Naive B cell (primary cell): ENCODE measurements at places on chromosomes 7 and 10. TPM values are rescaled to one million over a fixed set of nuclear protein-coding genes. Genes with fewer than 3 reads are reported as not detected.

- H3K36me3 ChIP-seq = peaks cover 8% of the 10 kb centered on the region
- no peak for DNase-seq
- peaks cover 25% of the 10 kb centered on the region for H3K4me1 ChIP-seq
- H3K4me3 ChIP-seq = no peak overlapping the region
- no peak overlapping the region for H3K27ac ChIP-seq
Observed at GRCh38 chr7:36966636-36967035, 242.3 kb upstream of the AOAH start.

DNA sequence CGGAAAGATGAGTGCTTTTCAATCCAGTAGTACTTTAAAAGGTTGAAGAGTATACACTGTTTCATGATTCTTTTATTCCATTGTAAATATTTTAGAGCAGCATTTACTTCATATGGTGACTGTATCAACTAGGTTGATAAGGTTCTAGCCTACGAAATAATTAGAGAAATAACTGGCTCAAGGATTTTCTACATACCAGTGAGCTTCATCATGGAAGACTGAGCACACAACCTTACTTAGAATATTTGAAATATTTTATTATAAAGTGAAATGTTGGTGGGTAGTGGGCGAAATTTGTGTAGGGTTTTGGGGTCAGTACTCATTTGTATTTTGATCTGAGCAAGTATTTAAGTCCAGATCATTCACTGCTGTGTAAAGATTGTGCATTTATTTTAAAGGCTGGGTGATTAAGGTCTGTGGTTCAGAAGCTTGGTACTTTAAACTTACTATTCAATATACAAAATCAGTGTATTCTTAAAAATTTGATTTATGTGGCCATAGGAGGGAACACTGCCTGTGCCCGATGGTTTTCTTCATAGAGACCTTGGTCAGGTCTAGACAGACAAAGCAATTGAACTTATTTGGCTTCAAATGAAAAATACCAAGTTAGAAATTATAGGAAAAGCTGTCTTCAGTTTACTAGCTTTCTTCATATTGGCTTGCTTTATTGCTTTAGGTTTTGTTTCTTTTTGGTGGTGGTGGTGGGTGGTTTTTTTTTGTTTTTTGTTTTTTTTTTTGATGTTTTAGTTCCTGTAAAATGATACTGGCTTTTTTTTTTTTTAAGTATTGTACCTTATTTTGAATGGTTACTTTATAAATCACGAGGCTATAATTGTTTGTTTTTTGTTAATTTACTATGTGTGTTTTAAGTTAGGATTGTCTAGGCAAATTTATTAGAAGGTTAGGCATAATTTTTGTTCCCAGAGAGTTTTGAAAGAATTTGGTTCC is 3.0 kb downstream of the KMT2E start:
- H3K27ac ChIP-seq = peak overlapping the region; percentile 56
- H3K4me3 ChIP-seq = peak overlapping the region; percentile 98
- H3K36me3 ChIP-seq = peaks cover 8% of the 10 kb centered on the region
- H3K4me1 ChIP-seq = peaks cover 52% of the 10 kb centered on the region

- no peak overlapping the region for H3K27ac ChIP-seq
- no peaks in the 10 kb centered on the region for H3K36me3 ChIP-seq
- peaks cover 6% of the 10 kb centered on the region for H3K27me3 ChIP-seq
- DNase-seq = no peak
Observed at GRCh38 chr7:77993838-77994237, 195.3 kb downstream of the PHTF2 start.

DNA sequence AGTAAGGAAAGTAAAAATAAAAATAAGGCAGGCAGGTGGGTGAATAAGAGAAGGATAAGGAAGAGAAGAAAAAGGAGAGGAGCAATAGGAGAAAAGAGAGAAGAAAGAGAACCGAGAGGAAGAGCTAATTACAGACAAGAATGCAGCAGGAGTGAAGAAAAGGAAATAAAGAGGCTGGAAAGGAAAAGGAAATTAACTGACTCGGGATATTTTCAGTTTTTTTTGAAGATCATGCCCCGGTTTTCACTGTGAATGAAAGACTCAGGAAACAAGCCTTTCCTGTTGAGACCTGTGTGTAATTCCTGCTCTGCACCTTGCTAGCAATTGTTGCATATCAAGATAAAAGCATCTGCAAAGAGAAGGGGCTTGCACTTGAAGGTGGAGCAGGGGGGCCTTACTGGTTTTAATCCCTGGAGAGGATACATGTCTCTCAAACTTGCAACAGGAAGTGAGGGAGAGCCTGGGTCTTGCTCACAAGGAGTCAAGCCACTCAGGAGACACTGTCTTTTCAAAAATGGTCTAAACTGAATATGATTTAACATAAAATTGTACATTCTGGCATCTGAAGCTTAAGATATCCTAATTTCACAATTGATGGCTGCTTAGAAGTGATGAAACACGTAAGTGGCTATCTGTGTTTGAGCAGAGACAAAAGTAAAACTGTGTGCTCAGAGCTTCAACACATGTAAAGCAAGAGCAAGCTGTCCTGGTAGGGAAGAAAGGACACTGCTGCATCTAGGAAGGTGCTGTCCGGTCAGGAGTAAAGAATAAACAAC is 157.6 kb downstream of the FAM107B start:
- H3K36me3 ChIP-seq = no peaks in the 10 kb centered on the region
- no peak for DNase-seq
- no peaks in the 10 kb centered on the region for H3K27me3 ChIP-seq
- H3K27ac ChIP-seq = no peak overlapping the region

GRCh38 chr7:33845991-33846509 is 59.3 kb upstream of the BMPER start:
- H3K27ac ChIP-seq = no peak overlapping the region
- H3K4me3 ChIP-seq = no peak overlapping the region

DNA sequence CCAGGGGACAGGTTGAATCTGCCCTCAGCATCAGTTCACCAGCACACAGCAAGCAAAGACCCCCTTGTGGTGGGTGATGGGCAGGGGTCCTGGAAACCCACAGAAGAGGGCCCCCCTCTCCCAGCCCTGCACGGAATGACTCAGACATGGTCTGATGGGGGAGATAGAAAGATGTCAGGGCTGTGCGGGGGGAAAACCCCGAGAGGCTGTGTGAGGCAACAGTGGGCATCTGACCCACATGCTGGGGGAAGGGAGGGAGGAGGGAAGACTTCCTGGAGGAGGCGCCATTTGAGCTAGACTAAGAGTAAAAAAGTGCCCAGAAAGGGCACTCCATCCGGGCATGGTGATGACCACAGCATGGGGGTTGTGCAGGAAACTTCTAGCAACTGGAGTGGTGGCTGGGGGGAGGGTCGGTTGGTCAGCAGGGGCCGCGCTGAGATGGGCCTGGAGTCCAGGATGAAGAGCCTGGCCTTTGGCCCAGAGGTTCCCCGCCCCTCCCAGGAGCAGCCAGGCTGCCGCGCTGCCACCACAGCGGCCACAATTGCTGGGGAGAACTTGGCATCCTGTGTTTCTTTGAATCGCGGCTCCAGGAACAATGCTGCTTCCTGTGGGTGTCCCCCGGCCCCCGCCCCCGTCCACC is 2.5 kb downstream of the LFNG start:
- peak overlapping the region; percentile 95 for H3K27ac ChIP-seq
- peak overlapping the region; percentile 92 for H3K4me3 ChIP-seq
- no peaks in the 10 kb centered on the region for H3K27me3 ChIP-seq
- peaks cover 13% of the 10 kb centered on the region for H3K36me3 ChIP-seq
- H3K4me1 ChIP-seq = peaks cover 51% of the 10 kb centered on the region

- peak overlapping the region; percentile 100 for H3K27ac ChIP-seq
- H3K4me3 ChIP-seq = peak overlapping the region; percentile 91
- H3K36me3 ChIP-seq = peaks cover 22% of the 10 kb centered on the region
Observed at GRCh38 chr7:44057181-44057848, 8.1 kb downstream of the PGAM2 start.

DNA sequence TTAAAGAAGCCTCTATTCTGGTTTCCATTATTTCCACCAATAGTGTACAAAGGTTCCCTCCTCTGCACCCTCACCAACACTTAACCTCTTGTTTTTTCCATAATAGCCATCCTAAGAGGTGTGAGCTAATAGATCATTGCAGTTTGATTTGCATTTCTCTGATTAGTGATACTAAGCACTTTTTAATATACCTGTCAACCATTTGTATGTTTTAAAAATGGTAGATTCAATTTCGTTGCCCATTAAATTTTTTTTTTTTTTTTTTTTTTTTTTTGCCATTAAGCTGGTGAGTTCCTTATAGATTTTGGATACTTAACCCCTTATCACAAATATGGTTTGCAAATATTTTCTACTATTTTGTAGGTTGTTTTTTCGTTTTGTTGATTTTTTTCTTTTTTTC is 23.2 kb downstream of the WAC start:
- no peaks in the 10 kb centered on the region for H3K27me3 ChIP-seq
- peaks cover 86% of the 10 kb centered on the region for H3K4me1 ChIP-seq
- H3K36me3 ChIP-seq = peaks cover 32% of the 10 kb centered on the region
- no peak overlapping the region for H3K27ac ChIP-seq
- no peak overlapping the region for H3K4me3 ChIP-seq

DNA sequence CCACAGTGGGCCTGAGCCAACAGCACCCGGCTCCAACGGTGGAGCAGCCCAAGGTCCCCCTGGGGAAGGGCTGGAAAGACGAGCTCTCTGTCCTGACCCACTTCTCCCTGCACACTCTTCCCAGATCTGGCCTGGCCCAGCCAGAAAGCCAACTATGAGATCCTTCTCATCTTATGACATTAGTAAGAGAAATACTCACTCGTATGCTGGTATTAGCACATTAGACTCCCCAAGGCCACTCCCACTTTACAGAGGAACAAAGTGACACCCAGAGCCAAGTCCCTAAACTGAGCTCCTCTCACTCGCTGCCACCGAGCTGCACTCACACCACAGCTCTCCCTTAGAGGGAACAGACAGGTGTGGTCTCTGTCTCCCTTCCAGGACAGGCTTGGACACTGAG is 24.8 kb downstream of the DLG5 start:
- H3K4me3 ChIP-seq = no peak overlapping the region
- DNase-seq = no peak
- H3K27me3 ChIP-seq = peaks cover 14% of the 10 kb centered on the region
- no peak overlapping the region for H3K27ac ChIP-seq
- H3K36me3 ChIP-seq = no peaks in the 10 kb centered on the region

DNA sequence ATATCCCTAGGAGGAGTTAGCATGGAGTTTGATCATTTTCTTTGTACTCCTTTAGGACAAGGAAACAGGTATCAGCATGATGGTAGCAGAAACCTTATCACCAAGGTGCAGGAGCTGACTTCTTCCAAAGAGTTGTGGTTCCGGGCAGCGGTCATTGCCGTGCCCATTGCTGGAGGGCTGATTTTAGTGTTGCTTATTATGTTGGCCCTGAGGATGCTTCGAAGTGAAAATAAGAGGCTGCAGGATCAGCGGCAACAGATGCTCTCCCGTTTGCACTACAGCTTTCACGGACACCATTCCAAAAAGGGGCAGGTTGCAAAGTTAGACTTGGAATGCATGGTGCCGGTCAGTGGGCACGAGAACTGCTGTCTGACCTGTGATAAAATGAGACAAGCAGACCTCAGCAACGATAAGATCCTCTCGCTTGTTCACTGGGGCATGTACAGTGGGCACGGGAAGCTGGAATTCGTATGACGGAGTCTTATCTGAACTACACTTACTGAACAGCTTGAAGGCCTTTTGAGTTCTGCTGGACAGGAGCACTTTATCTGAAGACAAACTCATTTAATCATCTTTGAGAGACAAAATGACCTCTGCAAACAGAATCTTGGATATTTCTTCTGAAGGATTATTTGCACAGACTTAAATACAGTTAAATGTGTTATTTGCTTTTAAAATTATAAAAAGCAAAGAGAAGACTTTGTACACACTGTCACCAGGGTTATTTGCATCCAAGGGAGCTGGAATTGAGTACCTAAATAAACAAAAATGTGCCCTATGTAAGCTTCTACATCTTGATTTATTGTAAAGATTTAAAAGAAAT is 4.8 kb downstream of the BAMBI start:
- peaks cover 46% of the 10 kb centered on the region for H3K27me3 ChIP-seq
- peaks cover 16% of the 10 kb centered on the region for H3K4me1 ChIP-seq
- no peak overlapping the region for H3K4me3 ChIP-seq
- no peak overlapping the region for H3K27ac ChIP-seq

DNA sequence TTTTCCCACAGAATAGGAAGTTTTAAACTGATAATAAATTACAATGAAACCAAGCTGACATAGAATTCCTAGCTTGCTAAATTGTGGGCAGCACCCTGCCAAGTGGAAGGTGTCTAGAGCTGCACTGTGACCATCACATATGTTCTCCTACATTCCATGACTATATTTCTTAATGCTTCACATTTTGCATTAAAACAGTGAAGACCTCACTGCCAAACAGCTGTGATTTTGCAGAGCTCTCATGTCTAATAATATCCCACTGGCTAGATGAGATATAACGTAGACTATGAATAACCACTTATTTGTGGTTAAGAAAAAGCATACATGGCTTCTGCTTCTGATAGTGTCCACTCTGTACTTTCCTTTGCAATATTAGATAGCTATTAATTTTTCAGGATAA is 228.3 kb upstream of the TEX47 start:
- no peak for DNase-seq
- H3K4me1 ChIP-seq = no peaks in the 10 kb centered on the region
- no peaks in the 10 kb centered on the region for H3K36me3 ChIP-seq
- H3K4me3 ChIP-seq = no peak overlapping the region
- no peak overlapping the region for H3K27ac ChIP-seq
- H3K27me3 ChIP-seq = no peaks in the 10 kb centered on the region

DNA sequence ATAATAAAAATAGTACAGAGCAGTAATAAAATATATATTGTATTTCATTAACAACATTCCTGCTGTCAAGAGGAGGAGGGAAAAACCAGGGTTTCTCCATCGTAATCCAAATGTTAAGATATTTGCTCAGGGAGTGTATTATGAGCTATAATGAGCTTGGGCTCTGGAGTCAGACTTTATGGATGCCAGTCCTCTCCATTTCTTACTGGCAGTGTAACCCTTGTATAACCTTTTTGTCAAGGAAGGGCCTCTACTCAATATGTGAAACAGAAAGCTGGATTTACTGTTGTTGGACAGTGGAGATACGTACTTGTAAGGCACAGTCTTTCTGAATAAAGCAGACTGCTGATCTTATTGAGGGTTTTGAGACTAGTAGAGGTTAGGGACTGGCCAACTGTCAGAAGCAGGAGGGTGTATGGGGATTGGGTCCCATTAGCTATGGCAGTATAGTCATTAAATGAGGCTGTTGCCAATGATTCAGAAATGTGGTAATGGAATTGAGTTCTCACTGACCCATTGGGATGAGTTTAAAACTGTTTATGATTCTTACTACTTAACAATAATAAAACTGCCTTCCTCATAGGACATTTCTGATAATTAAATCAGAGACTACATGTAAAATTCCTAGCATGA is 56.5 kb downstream of the ZNF277 start:
- no peaks in the 10 kb centered on the region for H3K27me3 ChIP-seq
- H3K4me3 ChIP-seq = no peak overlapping the region
- no peaks in the 10 kb centered on the region for H3K36me3 ChIP-seq
- peaks cover 20% of the 10 kb centered on the region for H3K4me1 ChIP-seq
- H3K27ac ChIP-seq = no peak overlapping the region

- no peak for DNase-seq
- H3K27me3 ChIP-seq = no peaks in the 10 kb centered on the region
- H3K4me1 ChIP-seq = peaks cover 29% of the 10 kb centered on the region
- peaks cover 3% of the 10 kb centered on the region for H3K36me3 ChIP-seq
- peak overlapping the region; percentile 63 for H3K27ac ChIP-seq
Observed at GRCh38 chr10:5644930-5645329, 21.5 kb downstream of the ASB13 start.

Gene NEUROD6
- polyA plus RNA-seq = not detected

Gene MMP21
- polyA plus RNA-seq = not detected

Gene WBP1L
- polyA plus RNA-seq = 26.0 TPM

Gene PRR15
- polyA plus RNA-seq = not detected

Gene ANKRD16
- polyA plus RNA-seq = 5.9 TPM

Gene DDIT4
- 22.6 TPM for polyA plus RNA-seq

Gene OPN1SW
- polyA plus RNA-seq = not detected

Gene URGCP
- 13.5 TPM for polyA plus RNA-seq

Gene ZNF12
- polyA plus RNA-seq = 20.6 TPM
